ENCODE measurements at places on chromosomes 16 and 17. TPM values are rescaled to one million over a fixed set of nuclear protein-coding genes. Genes with fewer than 3 reads are reported as not detected.

GRCh38 chr16:54748611-54749190 lies 182.0 kb upstream of the IRX5 start:
- no peaks in the 10 kb centered on the region for H3K36me3 ChIP-seq
- H3K4me3 ChIP-seq = no peak overlapping the region
- no peaks in the 10 kb centered on the region for H3K4me1 ChIP-seq
- no peak for DNase-seq
- no peaks in the 10 kb centered on the region for H3K27me3 ChIP-seq

DNA sequence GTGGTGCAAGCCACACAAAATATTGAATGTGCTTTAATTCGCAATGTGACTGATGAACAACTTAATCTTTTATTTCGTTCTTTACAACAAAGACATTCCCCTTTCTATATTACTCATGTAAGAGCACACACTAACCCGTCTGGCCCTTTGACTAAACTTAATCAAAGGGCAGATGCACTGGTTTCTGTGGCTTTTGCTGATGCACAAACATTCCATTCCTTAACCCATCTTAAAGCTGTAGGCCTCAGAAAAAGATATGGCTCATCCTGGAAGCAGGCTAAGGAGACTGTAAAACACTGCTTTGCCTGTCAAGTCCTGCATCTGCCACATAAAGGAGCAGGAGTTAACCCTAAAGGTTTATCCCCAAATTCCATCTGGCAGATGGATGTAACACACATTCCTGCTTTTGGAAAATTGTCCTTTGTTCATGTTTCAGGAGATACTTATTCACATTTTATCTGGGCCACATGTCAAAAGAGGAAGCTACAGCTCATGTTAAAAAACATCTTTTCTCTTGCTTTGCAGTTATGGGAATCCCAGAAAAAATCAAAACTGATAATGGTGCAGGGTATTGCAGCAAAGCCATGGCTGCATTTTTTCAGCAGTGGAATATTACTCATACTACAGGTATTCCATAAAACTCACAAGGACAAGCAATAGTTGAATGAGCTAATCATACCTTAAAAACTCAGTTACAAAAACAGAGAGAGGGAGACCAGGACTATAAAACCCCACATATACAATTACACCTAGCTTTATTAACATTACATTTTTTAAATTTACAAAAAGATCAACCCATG lies 137.2 kb downstream of the AHSP start:
- no peaks in the 10 kb centered on the region for H3K36me3 ChIP-seq
- DNase-seq = no peak
- H3K27ac ChIP-seq = no peak overlapping the region
- no peak overlapping the region for H3K4me3 ChIP-seq

DNA sequence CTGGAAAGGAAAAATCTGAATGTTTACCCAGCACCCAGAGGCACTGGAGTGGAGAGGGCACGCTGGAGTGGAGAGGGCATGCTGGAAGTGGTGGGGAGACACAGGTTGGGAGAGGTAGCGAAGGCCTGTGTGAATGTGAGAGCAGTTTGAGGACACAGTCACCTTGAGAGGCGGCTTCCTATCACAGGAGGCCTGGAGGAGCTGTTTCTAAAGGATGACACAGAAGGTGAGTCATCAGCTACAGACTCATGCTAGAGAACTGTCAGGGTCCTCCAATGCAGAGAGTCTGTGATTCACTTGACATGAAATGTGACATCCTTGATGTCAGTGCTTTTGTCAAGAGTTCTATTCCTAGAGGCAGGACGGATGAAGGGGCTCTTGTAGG lies 13.8 kb downstream of the CTRL start:
- no peaks in the 10 kb centered on the region for H3K4me1 ChIP-seq
- no peak overlapping the region for H3K27ac ChIP-seq
- DNase-seq = no peak
- H3K4me3 ChIP-seq = no peak overlapping the region
- peaks cover 44% of the 10 kb centered on the region for H3K36me3 ChIP-seq

GRCh38 chr16:66891797-66892196 lies 11.5 kb downstream of the PDP2 start:
- no peak overlapping the region for H3K4me3 ChIP-seq
- no peak for DNase-seq
- H3K27me3 ChIP-seq = no peaks in the 10 kb centered on the region
- no peaks in the 10 kb centered on the region for H3K4me1 ChIP-seq
- no peak overlapping the region for H3K27ac ChIP-seq
- H3K36me3 ChIP-seq = no peaks in the 10 kb centered on the region

PKD1 gene
- polyA plus RNA-seq = 53.8 TPM

NTN1 gene
- 0.03 TPM for polyA plus RNA-seq

Measured in CD14-positive monocyte (primary cell).